ENCODE measurements at places on chromosomes 1 and 21.

DNA sequence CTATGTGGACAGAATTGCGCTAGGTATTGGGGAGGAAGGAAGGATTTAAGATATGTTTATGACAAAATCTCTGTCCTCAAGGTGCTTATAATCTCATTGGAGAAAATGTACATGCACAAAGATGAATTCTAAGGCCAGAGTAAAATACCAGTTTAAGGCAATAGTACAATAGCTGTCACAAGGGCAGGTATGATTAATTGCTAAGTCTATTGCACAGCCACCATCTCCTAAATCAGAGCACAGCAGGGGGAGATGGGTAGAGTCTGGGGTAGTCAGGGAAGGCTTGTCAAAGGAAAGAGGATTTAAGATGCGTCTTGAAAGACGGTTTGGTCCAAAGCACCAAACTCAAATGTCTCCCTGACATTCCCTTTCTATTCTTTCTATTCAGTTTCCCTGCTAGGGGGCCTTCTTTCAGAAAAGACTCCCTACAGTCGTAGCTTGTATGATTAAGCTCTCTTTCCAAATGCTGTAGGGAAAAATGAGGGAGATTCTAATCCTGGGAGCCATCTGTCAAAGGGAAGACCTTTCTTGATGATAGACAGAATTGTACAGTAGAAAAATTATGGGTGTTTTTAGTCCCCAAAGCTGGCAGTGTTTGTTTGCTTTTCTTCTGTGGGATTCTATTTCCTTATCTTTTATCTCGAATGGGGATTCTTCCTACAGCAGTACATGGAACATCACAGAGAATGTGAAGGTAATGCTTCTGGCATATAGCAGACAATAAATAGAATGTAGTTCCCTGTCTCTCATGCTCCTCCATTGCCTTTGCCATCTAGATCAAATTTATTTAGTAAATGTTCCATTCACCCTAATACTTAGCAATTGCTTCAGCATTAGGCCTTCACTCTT lies 107.6 kb upstream of the NFIA start:
- no peak for DNase-seq

DNA sequence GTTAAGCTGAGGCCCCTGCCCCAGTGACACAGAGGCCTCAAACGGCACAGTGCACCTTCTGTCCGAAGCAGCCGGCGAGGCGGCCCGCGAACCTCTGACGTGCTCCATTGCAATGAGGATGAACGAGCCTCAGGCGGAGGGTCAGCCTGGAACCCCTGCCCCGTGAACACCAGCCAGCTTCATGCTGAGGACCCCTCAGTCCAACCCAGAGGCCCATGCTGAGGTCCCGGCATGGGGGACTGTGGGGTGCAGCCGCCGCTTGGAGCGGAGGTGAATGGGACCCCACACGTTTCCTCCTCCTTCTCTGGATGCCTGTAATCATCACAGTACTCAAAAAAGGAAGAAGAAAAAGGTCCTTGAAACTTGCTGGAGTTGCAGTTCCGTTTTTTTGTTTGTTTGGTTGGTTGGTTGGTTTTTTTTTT lies 62.1 kb downstream of the PRKCZ start:
- peak; percentile 89 for DNase-seq

GRCh38 chr1:240178366-240178765 lies 86.7 kb downstream of the FMN2 start:
- DNase-seq = no peak

DNA sequence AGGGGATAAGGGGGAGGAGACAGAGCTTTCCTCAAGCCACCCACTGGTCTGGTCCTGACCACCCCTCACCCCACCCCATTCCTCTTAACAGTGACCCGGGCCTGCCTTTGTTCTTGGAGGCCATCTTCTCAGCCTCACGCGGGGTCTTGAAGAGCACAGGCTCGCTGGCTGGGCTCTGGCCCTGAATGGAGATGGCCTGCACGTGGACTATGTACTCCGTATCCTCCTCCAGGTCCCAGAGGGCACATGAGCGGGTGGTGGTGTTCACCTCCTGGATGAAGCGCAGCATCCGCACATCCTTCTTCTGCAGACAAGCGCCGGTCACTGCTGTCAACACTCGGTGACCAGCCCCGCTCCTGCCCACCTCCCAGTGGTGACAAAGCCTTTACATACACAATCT lies 2.6 kb downstream of the FNDC5 start:
- DNase-seq = no peak

DNA sequence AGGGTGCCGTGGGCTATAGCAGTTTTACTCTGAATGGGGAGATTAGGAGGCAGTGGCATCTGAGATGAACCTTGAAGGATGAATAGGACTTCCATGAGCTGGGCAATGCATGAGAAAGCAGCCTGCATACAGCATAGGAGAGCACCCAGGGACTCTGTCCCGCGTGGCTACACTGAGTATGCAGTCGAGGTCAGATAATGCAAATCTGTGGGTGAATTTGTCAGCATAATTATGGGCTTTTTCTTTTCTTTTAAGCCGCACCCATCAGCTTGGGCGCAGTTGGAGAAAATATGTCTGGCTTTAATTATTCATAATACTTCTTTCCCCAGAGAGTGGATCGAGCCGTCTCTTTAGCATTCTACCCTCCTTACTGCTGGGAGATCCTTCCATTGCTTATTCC lies 188.5 kb downstream of the ZSCAN20 start:
- DNase-seq = no peak

- peak; percentile 68 for DNase-seq
Measured at GRCh38 chr1:54883349-54884102, 3.5 kb downstream of the DHCR24 start.

DNA sequence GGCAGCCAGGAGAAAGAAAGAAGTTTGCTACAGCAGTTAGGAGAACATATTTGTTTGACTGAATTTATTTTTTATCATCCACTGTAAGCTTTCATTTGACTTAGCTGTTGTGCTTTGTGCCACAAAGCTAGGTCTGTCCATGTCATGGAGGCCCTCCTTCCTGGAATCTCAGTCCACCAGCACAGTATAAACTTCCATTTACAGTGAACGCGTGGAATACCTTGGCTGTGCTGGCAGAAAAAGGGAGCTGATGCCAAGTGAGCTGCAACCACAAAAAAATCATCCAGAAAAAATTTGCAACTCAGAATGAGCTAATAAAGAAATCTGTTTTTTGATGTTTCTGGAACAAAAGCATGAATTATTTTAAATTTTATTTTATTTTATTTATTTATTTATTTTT lies 72.6 kb downstream of the ATP6V1G3 start:
- no peak for DNase-seq

- DNase-seq = peak; percentile 95
Measured at GRCh38 chr1:24705260-24706073, 39.8 kb upstream of the CLIC4 start.

GRCh38 chr1:7097938-7098592 lies 312.8 kb downstream of the CAMTA1 start:
- DNase-seq = no peak

- DNase-seq = no peak
Measured at GRCh38 chr1:194512957-194513356, 1326.5 kb upstream of the B3GALT2 start.

GRCh38 chr21:43835050-43835449 lies 30.0 kb upstream of the AGPAT3 start:
- peak; percentile 32 for DNase-seq

- DNase-seq = no peak
Measured at GRCh38 chr1:53203466-53203865, 6.8 kb downstream of the CPT2 start.

DNA sequence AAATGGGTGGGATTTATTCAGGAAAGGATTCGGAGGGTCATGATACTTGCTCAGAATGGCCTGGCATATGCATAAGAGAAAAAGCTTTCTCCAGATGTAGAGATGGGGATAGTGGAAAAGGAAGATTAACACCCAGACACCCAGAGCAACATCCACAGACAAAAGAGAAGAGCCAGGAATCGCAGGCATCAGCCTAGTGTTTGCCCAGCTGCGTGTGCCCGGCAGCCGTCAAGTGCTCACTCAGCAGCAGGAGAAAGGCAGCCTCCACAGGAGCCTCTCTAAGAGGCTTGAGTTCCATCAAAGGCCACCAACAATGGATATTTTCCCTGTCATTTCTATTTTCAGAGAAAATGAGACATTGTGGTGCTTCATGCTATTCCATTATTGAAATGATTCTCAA lies 54.7 kb downstream of the NTPCR start:
- DNase-seq = no peak

DNA sequence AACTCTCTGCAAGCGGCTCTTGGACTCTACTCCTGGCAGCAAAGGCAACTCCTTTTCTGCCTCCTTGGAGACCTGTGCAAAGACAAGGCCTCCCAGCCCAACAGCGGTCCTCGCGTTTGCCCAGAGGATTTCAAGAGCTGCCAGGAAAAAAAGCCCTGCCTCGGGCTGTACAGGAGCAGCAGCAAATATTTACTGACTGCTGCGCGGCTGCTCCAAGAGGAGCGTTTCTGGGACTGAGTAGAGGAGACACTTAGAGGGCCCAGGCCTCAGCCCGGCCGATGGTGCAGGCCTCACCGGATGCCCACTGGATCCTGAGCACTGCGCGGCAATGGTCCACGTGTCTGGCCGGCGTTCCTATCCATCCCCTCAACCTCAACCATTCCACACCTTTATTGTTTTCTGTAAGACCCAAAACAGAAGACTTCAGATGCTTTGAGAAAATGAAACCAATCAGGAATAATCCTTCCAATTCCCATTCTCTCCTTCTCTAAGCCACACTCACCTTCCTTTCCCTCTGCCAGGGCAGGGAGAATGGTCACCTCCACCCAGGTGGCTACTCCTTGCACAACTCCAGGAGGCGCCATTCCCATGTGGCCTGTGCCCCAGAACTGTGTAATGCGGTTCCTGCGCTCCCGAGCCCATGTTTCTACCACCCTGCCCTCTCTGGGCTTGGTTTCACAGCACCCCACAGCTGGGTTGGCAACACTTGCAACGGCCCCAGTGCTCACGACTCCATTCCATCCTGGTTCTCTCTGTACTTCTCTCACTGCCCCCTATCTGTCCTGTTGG lies 215.8 kb downstream of the TRABD2B start:
- DNase-seq = no peak

- DNase-seq = peak; percentile 46
Measured at GRCh38 chr1:59124166-59124565, 172.7 kb upstream of the FGGY start.

- DNase-seq = peak; percentile 68
Measured at GRCh38 chr1:246497331-246497915, 9.7 kb downstream of the SMYD3 start.

DNA sequence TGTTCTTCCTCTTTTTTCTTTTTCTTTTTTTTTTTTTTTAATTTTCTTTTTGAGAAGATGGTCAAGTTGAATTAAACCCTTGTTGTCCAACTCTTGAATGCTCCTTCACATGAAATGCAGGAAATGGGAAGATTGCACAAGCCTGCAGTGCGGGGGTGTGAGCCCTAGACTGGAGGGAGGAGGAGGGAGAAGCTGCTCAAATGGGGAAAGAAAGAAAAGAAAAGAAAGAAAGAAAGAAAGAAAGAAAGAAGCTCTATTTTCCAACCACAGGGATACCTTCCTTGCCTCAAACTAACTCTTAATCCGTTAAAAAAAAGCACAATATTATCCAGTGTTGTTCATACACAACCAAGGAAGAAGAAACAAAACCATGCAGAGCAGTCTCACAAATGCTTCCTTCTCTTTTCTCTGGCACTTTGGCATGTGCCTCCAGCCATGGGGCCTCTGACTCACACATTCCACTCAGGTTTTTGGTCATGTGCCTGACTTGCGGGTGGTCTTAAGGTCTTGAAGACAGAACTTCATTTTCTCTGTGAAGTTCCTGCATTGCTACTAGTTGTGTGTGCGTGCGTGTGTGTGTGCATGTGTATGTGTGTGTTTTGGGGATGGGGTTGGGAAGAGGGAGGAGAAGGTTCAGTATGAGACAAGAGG lies 276.1 kb downstream of the RPS6KC1 start:
- DNase-seq = peak; percentile 94

DNA sequence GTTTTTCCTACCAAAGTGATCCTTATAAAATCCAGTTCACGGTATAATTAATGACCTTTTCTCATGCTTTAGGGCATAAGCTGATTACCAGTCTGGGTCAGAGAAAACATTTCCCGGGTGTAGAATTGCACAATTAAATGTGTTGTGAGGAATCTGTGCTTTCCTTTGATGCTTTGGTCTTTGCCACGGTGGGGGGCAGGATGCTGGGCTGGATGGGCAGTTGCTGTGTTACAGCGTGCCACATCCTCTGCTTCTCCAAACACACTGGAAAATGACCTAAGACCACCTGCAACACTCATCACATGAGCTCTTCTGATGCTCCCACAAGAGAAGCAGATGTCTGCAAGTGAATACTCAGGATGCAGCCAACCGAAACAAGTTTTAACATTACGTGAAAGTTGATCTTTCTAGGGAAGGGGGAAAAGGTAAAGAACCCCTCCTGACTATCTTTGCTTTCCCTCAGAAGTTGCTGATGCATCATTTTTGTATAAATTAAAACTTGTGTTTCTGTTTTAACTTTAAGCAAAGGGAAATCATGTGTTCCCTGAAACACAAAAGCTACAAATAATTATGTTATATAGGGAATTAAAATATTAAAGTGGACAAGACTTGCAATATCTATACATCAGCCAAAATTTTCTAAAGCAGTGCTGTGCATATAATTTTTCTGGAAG lies 515.3 kb upstream of the NR5A2 start:
- DNase-seq = no peak

DNA sequence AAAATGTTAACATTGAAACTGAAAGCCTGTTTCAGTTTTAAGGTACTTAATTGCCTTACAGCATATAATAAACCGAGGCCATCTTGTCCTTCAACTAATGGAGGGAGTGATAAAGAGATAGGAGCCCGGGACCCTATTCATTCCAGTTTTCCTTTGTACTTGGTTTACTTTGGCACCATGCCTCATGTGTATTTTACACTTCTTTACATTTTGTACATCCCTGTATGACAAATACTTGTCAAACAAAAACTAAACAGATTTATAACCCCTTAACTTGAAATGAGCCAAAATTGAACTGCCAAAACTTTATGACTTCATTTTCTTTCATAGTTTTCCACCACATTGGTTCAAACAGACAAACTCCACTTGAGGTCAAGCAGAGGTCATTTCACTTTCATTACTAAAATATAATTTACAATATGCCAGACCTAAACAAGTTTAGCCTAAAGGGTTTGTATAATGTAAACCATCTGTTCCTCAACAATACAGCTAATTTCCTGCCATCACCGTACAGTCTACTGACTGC lies 30.9 kb upstream of the UBE2U start:
- peak; percentile 6 for DNase-seq

DNA sequence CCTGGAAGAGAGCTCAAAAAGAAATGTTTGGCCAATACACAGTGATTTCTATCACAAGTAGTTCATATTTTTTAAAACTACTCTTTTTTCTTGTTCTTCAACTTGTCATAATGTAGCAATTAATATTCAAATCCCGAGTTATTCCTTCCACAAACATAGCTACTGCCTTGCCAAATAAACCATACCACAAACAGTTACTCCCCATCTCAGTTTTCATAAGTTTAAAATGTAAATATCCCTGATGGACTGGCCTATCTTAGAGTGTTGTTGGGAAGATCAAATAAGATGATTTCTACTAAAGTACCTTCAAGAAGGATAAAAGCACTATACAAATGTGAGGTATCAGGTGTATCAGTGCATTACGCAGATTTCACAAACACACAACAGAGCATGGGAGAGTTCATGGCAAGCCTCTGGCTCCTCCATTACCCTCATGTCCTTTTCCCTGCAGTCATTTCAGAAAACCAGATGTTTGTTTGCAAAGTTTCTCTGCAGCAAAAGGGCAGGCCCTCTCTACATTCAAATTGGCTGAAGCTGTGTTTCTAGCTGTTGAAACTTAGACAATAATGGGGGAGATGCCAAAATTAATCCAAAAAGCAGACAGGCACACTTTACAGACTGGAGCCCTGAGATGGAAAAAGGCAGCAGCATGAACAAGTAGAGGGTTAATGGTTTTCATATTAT lies 16.1 kb downstream of the WLS start:
- DNase-seq = no peak

Measured in MV-4-11 (cell line).